Activated T-helper 2 cell treated with anti-CD3 and anti-CD28 coated beads, Interferon-gamma antibody, Interleukin-2, Interleukin-4, amounts not matched to agents 10 μg/mL and 5 μg/mL and 100 μg/mL, durations not matched to agents 14 hours and 24 hours and 36 hours (primary cell): ENCODE measurements at places on chromosomes 5 and 9. TPM values are rescaled to one million over a fixed set of nuclear protein-coding genes. Genes with fewer than 3 reads are reported as not detected.

SLC2A6 gene
- 6.1 and 6.5 TPM in 2 replicates for total RNA-seq

TTC39B gene
- total RNA-seq = 8.9 and 10.5 TPM in 2 replicates

LHFPL2 gene
- total RNA-seq = 0.09 and 0.16 TPM in 2 replicates

DNA sequence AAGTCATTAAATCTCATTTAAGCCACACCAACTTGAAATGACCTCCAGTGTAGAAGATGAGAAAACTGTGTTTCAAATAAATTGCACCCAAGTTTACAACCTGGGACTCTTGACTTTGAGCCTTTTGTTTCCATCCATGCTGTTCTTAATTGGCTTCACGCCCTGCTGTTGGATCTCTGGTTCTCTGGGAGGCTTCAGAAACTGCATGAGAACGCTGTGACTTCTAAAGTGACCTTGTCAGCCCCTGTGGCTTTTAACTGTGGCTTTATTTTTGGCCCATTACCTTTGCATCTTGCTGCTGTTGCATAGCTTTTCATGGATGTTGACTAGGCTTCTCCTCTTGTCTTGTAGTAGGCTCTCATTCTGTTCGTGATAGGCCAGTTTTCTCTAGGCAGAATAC is 29.3 kb downstream of the TNFAIP8 start:
- peak overlapping the region; percentile 81 for H3K27ac ChIP-seq
- DNase-seq = no peak
- no peaks in the 10 kb centered on the region for H3K27me3 ChIP-seq
- H3K4me3 ChIP-seq = no peak overlapping the region

DNA sequence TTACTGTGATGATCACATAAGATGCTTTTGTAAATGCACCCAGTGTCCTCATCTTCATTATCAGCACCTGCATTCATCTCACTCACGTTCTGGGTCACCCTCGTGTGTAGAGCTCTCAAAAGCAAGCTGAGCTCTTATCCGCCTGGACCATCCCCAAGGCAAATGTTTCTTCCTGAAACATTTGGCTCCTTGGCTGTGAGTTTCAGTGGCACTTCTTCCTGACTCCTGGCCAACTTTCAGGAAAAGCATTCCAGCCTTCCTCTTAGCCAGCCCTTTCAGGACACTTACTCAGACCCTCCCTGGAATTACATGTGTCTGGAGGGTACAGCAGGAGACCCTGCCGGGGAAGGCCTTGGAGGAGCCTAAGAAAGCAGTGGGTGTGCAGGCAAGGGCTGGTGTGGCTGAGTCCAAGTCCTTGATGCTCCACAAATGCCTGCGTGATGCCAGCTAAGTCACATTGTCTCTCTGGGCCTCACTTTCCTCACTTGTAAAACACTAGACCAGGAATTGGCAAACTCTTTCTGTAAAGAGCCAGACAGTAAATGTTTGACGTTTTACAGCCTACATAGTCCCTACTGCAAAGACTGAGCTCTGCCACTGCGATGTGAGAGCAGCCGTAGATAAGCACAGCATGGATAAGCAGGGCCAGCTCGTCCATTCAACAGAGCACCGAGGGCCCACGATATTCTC is 72.1 kb downstream of the PDE6A start:
- H3K27ac ChIP-seq = no peak overlapping the region
- no peak for DNase-seq
- H3K4me3 ChIP-seq = no peak overlapping the region

DNA sequence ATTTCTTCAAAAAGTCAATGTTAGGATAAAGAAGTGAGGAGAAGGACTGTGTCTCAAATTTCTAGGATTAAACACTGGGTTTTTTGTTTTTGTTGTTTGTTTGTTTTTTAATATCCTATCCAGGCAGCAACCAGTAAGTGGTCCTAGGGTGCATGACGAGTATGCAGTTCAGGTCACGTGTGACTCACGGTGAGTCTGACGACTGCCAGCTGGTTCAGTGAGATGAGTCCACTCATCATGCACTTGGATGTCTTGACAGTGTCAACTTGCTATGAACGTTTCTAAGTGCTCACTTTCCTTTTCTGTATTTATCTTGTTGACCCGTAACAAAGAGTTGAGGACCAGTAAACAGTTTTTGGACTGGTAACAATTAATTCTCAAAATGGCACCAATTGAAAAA is 32.7 kb downstream of the ATG10 start:
- no peak for DNase-seq
- no peak overlapping the region for H3K4me3 ChIP-seq
- no peak overlapping the region for H3K27ac ChIP-seq
- H3K27me3 ChIP-seq = no peaks in the 10 kb centered on the region

GRCh38 chr5:107154593-107154992 is 516.1 kb downstream of the EFNA5 start:
- no peak overlapping the region for H3K4me3 ChIP-seq
- no peaks in the 10 kb centered on the region for H3K36me3 ChIP-seq

DNA sequence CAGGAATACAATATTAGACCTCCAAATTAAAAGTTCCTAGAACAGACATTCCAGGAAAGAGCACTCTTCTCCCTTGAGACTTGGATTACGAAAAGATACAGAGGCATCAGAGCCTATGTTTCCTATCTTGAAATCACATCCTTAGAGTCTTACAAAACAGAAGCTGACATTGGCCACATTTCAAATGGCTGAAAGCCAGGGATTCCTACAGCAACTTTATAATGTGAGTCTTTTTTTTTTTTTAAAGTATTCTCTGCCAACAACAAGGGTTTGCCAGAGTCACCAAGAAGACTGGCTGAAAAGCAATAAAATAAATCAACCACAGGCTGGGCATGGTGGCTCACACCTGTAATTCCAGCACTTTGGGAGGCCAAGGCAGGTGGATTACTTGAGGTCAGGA is 63.1 kb downstream of the TRPM6 start:
- H3K4me3 ChIP-seq = no peak overlapping the region
- H3K36me3 ChIP-seq = no peaks in the 10 kb centered on the region
- H3K4me1 ChIP-seq = no peaks in the 10 kb centered on the region
- no peak overlapping the region for H3K27ac ChIP-seq

- H3K36me3 ChIP-seq = no peaks in the 10 kb centered on the region
- H3K27ac ChIP-seq = no peak overlapping the region
- H3K4me1 ChIP-seq = no peaks in the 10 kb centered on the region
- no peak for DNase-seq
These were observed 72.3 kb downstream of the C9orf153 start for GRCh38 chr9:86187121-86187520.
